Mesothelial cell of epicardium (in vitro differentiated cells): ENCODE measurements at places on chromosomes 1 and 21. TPM values are rescaled to one million over a fixed set of nuclear protein-coding genes. Genes with fewer than 3 reads are reported as not detected.
A peak's percentile ranks its signal among the peaks of the same experiment; 100 is the strongest.

Gene VWA1
- 57.0 to 59.1 TPM (median 57.7 TPM) in 3 replicates for total RNA-seq

- H3K27me3 ChIP-seq, result no peaks in the 10 kb centered on the region
- H3K4me3 ChIP-seq, result no peak overlapping the region
- H3K36me3 ChIP-seq, result no peaks in the 10 kb centered on the region
- no peak overlapping the region for H3K27ac ChIP-seq
- no peaks in the 10 kb centered on the region for H3K4me1 ChIP-seq
- no peak for DNase-seq
Measured at GRCh38 chr1:4062992-4063391, 162.9 kb upstream of the C1orf174 start.

DNA sequence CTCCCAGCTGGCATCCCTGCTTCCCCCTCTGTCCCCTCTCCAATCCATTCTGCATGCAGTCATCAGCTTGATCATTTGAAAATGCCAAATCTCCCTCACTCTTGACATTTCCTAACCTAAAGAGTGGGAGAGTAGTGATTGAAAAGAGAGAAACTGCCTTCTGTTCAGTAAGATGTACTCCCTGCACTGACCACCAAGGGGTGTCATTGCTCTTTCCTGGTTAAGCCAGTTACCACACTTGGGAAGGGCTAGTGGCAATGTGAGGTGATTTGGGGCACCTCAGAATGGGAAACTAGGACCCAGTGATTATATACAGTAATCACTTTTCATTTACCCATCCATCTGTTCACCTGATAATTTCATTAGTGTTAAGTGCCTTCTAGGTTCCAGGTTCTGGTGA lies 6.9 kb upstream of the TMEM269 start:
- DNase-seq, result no peak
- H3K36me3 ChIP-seq, result peaks cover 48% of the 10 kb centered on the region
- H3K4me1 ChIP-seq, result no peaks in the 10 kb centered on the region
- H3K27ac ChIP-seq, result no peak overlapping the region

Gene KLF17
- not detected in 3 replicates for total RNA-seq

Gene B3GALT2
- 5.4 to 5.8 TPM (median 5.7 TPM) in 3 replicates for total RNA-seq

Gene TCEA3
- 8.0 to 10.0 TPM (median 9.9 TPM) in 3 replicates for total RNA-seq

- peak; percentile 56 for DNase-seq
- H3K4me3 ChIP-seq, result no peak overlapping the region
- H3K36me3 ChIP-seq, result no peaks in the 10 kb centered on the region
- H3K4me1 ChIP-seq, result no peaks in the 10 kb centered on the region
- H3K27ac ChIP-seq, result no peak overlapping the region
Measured at GRCh38 chr1:105793536-105794146, 1262.8 kb upstream of the PRMT6 start.

Gene TNNI3K
- total RNA-seq, result 0.51 to 1.5 TPM (median 0.93 TPM) in 3 replicates

GRCh38 chr1:172915271-172915670 lies 135.5 kb downstream of the TNFSF18 start:
- no peaks in the 10 kb centered on the region for H3K27me3 ChIP-seq
- H3K4me1 ChIP-seq, result peaks cover 22% of the 10 kb centered on the region
- H3K27ac ChIP-seq, result peak overlapping the region; percentile 43

Gene PLPPR5
- total RNA-seq, result 0.11 to 0.20 TPM in 2 of 3 replicates, not detected in the other

- H3K36me3 ChIP-seq, result no peaks in the 10 kb centered on the region
- no peak overlapping the region for H3K4me3 ChIP-seq
- no peak for DNase-seq
- H3K27ac ChIP-seq, result no peak overlapping the region
- no peaks in the 10 kb centered on the region for H3K27me3 ChIP-seq
- H3K4me1 ChIP-seq, result peaks cover 21% of the 10 kb centered on the region
Measured at GRCh38 chr1:41765152-41765551, 153.6 kb downstream of the HIVEP3 start.

Gene GBP2
- 3.8 to 4.4 TPM (median 4.1 TPM) in 3 replicates for total RNA-seq

Gene LCE1F
- not detected in 3 replicates for total RNA-seq
